ENCODE measurements at places on chromosomes 13 and 19.

GRCh38 chr13:28976636-28977035 lies 156.5 kb downstream of the MTUS2 start:
- DNase-seq, result no peak

- DNase-seq, result no peak
These were observed 316.0 kb upstream of the ARGLU1 start for GRCh38 chr13:106883976-106884375.

GRCh38 chr19:58392945-58393724 lies 2.3 kb upstream of the RNF225 start:
- no peak for DNase-seq

GRCh38 chr19:51407511-51408131 lies 9.8 kb downstream of the SIGLEC10 start:
- no peak for DNase-seq

DNA sequence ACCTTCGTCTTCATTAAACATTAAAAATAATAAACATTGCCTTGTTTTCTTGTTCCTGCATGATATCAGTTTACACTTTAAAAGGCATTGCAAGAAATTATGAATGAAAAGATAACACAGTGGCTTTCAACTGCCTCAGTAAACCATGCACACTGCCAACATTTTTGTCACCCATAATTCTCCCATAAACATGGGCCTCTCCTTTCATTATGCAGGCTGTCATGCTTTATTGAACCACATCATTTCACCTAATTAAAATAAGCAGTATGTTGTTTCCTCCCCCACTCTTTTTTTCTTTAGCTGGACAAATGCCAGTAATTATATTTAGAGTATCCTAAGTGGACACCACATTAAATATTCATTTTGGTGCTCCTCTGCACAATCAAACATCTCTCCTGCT lies 1566.5 kb upstream of the SLC10A2 start:
- DNase-seq, result no peak

DNA sequence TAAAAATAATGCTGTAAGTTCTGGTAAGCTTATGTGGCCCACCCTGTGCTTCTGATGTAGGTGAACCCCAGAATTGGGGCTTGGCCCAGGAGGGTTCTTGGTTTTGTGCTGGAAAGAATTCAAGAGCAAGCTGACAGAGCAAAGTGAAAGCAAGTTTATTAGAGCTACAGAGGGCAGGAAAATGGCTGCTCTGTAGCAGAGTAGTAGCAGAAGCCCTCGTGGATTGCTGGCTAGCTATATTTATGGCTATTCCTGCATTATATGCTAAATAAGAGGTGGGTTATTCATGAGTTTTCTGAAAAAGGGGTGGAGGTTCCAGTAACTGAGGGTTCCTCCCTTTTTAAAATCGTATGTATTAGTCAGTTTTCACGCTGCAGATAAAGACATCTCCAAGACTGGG lies 20.6 kb upstream of the ZNF599 start:
- no peak for DNase-seq

GRCh38 chr13:51380269-51380668 lies 40.8 kb downstream of the SERPINE3 start:
- no peak for DNase-seq

- no peak for DNase-seq
These were observed 99.5 kb downstream of the ERCC5 start for GRCh38 chr13:102945324-102945815.

DNA sequence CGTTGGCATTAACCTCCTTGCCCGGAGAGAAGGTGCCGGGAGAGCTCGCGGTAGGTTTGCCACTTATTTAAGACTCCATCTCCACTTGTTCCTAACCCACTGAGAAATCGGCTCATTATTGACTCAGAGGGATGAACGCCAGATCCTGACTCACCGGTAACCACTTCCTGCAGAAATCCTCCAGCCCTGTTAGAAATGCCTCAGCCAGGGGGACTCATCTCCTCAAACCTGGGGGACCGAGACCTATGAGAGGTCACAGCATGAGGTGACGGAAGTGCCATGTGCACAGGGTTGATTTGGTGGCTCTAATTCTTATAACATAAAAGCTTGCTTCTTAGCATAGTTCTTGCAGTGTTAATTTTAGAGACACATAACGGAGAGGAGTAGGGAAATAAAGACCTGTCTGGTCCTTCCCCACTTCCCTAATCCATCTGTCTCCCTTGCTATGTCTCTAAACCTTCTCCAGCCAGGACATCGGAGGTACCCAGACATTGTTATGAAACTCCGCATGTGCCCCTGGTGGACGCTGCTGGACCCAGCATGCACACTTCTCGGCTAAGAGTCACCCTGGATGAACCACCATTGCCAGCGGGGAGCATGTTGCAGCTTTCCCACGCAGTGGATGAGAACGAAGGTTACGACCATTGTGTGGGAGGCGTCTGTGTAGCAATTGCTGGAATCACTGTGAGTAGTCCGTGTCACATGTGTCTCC lies 158.9 kb downstream of the EFNB2 start:
- DNase-seq, result peak; percentile 92

DNA sequence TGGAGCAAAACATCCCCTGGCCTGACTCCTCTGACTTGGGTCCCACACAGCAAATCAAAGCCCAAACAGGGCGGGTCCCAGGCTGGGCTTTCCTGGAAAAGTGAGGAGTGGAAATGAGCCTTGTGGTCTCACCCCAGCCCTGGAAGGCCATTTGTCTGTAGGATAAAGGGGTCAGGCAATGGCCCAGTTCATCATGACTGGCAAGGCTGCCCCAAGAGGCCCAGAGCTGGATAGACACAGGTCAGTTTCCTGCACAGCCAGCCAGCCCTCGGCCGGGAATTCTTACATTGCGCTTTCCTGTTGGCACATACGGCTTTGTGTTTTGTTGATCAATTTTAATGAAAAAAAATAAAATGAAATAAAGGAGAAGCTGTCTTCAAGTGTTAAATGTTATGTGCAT lies 174.3 kb downstream of the TSHZ3 start:
- no peak for DNase-seq

DNA sequence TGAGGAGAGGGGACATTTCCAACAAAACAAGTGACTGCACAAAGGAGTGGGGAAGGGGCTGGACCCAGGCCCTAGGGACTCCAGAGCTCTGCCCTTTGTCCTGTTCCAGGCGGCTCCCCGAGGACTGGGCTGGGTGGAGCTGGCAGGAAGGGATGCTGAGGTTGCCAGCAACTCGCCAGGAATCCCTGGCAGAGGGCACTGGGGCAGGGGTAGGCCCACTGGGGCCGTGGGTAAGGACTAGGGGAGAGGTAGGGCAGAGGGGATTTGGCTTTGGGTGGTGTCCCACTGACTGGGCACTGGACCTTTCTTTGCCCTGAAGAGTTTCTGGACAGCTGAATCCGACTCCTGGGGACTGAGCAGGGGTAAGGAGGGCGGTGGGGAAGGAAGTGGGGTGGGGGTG lies 7.9 kb downstream of the LIPE start:
- no peak for DNase-seq

GRCh38 chr13:109274188-109274821 lies 512.1 kb downstream of the IRS2 start:
- peak; percentile 100 for DNase-seq

All from SJSA1 (cell line).